ENCODE measurements at places on chromosomes 5 and 9.

- no peak for DNase-seq
Observed at GRCh38 chr5:142110046-142110531, 1.5 kb downstream of the NDFIP1 start.

DNA sequence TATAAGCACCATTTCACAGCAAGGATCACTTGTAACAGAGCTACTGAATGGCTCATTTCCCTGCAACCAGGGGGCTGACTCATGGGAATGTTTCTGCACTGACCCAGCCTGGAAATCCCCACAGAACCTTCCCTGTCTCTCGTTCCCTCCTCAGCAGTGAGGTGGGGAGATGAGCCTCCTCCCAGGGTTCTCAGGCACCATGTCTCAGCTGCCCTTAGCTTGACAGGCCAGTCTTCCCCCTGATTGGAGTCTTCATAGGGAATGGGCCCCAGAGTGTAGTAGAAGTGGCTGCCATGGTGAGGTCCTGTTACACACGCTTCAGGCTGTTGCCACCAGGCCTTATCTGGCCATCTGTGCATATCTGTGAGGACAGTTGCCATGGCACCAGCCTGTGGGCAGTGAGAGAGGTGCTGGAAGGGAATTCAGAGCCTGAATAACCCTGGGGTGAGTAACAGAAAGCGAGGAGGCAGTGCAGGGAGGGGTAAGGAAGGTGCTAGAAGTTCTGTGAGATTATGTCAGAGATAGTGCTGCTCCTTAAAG is 324.4 kb downstream of the ENC1 start:
- DNase-seq, result no peak

DNA sequence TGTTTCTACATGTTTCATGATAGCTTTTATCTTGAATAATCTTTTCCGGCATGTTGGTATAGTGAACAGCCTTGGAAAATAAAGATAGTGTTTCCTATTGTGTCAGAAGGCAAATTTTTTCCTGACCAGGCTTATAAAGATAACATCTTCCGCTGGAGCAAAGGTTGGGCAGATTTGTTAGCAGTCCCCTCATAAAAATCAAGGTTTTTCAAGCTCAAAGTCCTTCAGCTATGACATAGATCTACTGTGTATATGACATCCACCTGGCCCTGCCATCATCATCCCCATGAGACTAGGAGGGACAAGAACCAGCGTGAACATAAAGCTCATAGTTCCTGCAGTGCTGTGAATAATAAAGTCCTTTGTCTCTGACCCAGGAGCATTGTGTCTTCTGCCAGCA is 30.4 kb upstream of the OTULINL start:
- DNase-seq, result no peak

DNA sequence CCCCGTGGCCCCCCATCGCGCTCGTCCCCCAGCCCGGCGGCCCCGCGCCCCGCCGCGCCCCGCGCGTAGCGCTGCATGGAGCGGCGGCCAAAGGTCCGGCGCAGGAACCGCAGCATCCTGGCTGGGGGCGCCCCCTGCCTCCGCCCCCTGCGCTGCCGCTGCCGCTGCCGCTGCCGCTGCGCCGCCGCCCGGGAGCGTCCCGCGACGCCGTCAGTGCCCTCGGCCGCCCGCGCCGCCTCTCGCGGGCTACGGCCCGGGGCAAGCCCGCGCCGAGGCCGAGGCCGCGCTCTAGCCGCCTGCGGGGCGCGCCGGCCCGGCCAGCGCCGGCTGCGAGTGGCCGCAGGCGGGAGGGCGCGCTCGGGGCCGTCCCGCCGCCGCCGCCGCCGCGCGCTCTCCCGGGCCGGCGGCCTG is 523 bp downstream of the EPB41L4B start:
- DNase-seq, result no peak

GRCh38 chr5:169112016-169112415 is 188.9 kb downstream of the SLIT3 start:
- DNase-seq, result no peak

GRCh38 chr5:169870211-169870610 is 110.1 kb downstream of the INSYN2B start:
- no peak for DNase-seq

DNA sequence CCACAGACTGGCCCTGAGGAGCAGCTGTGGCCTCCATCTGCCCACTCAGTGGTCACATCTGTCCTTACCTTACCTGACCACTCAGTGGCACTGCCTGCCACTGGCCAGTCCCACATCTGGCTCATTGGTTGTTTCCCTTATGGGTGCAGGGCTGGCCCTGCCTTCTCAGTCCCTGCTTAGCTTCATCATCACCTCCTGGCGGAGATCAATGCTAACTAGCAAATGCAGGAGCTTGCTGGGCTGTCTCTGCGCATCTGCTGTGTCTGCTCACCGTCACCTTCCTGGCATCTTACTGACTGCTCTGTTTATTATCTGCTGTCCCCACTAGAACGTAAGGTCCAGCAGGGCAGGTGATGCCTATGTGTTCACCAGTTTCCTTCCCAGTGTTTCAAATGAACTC is 356.9 kb downstream of the SEMA5A start:
- DNase-seq, result no peak

DNA sequence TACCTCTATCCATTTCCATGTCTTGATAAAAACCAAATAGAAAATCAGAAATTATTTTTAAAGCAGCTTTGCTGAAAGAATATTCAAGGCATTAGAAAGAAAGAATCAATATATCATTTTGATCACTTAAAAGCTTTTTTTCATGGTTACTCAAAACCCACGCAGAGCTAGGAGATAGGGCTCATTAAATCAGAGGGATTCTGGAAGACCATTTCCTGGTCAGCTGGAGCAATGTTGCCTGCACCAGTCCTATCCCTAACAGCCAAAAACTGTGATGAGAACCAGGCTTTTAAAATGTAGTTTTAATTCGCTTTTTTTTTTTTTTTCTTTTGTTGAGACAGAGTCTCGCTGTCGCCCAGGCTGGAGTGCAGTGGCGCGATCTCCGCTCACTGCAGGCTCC is 72.3 kb downstream of the ARSB start:
- DNase-seq, result no peak

- DNase-seq, result no peak
Observed at GRCh38 chr9:38202336-38202938, 133.4 kb upstream of the SHB start.

Measured in NCI-H2107 (cell line).